ENCODE measurements at places on chromosomes 5 and 9.

DNA sequence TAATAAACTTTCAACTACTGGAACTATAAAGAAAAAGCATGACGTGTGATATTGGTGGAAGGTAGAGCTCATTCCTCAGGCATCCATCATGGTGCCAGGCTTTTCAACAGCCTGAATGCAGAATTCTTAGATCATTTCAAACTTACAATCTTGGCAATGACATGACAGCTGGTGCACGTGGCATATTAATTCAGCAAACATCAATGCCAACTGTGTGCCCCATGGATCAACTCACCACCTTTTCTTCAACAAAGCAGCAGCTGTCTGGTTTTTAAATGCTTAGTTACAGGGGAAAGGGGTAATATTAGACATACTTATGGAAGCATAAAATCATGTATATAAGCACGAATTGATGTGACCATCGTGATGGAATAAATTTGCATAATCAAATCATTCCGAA is 56.0 kb upstream of the OR13F1 start:
- no peak for DNase-seq

GRCh38 chr9:99567436-99567835 is 254.2 kb upstream of the NR4A3 start:
- no peak for DNase-seq

GRCh38 chr5:39199335-39199734 is 20.0 kb downstream of the FYB1 start:
- no peak for DNase-seq

DNA sequence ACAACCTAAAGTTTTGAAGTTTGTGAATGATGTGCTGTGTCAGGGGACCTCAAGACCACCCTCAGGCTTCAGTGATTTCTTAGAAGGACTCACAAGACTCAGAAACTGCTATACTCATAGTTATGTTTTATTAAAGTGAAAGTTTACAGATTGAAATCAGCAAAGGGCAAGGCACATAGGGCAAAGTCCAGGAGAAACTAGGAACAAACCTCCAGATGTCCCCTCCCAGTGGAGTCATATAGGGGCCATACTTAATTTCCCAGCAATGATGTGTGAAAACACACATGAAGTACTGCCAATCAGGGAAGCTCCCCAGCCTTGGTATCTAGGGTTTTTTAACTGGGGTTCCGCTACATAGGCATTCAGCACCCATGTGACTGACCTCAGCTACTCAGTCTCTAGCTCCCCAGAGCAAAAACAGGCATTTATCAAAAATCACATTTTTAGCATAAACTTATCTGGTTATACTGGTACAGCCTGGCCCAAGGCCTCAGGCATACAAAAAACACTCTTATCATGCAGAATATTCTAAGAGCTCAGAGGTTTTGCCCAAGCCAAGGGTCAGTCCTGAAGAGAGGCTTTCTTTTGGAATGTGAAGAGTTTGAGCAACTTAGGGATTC is 74.7 kb upstream of the ANKRD55 start:
- DNase-seq, result no peak

GRCh38 chr5:44860267-44860666 is 51.5 kb downstream of the MRPS30 start:
- no peak for DNase-seq

- no peak for DNase-seq
These were observed 69.5 kb upstream of the TRPC7 start for GRCh38 chr5:136434795-136435194.

DNA sequence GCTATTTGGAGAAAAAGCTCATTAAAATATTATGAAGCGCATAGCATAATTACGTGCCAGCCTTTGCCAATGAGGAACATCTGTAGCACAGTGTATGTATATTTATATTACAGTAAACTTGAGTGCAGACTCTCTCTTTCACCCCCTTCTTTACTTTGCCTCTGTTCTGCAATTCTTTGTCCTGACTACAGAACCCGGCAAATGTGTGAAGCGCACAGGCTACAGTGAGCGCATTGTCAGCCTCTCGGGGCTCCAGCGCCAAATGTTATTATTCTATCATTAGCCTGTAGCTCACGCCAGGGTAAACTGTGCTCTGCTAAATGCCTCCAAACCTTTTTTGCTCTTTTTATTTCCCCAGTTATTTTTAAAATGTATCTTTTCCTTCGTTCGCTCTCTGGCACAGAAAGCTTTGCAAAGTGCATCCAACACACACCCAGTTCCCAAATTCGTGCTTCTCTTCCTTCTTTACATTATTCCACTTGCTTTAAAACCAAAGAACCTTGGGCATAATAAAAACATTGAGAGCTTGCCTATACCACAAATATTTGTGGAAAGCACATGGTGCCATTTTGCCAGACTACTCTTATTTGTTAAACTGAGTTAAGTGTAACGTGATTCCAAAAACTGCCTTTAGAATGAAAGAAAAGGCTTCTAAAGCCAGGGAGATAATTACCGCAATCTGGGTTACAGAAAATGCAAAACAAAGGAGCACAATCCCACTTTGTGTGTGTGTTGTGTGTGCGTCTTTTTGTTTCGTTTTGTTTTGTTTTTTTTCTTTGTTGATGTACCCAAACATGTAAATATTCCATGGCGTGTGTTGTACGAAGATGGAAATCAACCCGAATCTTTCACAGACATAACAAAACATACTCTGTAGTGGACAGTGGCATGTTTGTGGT is 164.1 kb upstream of the MPDZ start:
- DNase-seq, result no peak

DNA sequence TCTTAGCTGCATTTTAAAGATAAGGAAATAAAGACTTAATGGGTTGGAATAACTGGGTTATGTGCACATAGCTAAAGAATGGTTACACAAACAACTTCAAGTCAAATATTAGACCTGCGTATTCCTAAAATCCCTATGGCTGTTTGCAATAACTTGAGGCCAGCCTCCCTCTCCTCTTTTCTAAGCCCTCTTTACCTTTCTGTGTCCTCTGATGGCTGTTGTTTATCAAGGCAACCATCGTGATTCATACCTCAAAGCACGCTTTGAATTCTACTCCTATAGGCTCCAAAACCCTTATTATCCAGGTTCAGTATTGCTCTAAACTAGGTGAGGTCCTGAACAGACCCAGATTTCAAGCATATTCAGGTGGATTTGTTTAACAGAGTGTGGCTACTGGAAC is 45.6 kb upstream of the LCP2 start:
- DNase-seq, result no peak

DNA sequence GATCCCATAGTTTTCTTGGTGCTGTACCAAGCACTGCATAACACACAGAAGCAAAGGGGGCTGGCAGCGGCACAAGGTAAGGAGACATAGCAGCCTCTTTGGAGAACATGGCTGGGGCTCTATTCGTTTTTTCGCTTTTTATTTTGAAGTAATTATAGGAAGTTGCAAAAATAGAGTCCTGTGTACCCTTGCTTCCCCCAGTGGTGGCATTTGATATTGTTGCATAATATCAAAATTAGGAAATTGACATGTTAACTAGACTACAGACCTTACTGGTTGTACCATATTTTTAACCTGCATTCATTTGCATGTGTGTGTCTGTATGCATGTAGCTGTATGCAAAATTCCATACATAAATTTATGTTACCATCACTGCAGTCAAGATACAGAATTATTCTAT is 6.6 kb upstream of the UBQLN1 start:
- DNase-seq, result peak; percentile 45

GRCh38 chr9:34647084-34647403 is 569 bp downstream of the GALT start:
- DNase-seq, result no peak

DNA sequence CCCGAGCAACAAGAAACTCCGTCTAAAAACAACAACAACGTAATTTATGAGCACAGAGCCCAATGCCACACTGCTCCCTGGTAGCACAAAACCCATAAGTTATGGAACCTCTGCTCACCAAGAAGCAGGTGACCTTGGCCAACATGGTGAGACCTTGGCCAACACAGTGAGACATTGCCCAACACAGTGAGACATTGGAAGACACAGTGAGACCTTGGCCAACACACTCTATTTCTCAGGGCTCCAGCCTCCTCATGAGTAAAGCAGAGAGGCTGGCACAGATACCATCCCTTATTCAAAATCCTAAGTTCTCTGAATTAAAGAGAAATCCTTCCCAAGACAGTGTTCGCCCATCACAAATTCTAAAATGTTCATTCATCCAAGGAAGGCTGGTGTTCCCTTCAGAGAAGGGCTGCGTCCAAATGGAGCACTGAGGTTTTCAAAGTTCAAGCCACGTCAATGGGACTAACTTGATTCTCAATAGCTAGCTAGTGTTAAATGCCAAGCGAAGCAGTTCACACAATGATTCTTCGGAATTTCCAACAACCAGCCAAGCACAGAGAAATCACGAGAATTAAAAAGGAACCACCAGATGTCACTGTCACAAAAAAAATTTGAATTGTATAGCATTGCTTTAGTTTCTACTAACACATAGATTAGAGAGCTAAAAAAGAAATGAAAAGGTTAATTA is 29.5 kb downstream of the TTC39B start:
- peak; percentile 37 for DNase-seq

GRCh38 chr5:65721050-65721719 is 724 bp downstream of the SGTB start:
- DNase-seq, result peak; percentile 45

- no peak for DNase-seq
These were observed 61.8 kb upstream of the ARAP3 start for GRCh38 chr5:141743866-141744272.

DNA sequence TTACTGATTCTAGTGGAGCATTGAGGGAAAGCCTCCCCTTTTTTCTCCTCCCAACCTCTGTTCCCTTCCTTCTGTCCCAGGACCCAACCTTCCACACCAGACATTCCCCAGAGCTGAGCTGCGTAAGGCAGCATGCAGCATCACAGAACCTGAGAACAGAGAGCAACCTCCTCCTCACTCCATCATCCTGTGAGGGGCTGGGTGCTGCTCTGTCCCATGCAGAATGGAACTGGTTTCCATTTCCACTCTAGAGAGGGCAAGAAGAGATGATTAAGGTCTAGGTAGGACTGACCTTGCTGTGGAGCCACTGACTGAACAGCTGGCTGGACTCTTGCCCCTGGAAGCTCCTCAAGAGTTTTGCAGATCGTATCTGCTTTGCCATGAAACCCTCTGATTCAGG is 30.1 kb upstream of the IL7R start:
- DNase-seq, result no peak

DNA sequence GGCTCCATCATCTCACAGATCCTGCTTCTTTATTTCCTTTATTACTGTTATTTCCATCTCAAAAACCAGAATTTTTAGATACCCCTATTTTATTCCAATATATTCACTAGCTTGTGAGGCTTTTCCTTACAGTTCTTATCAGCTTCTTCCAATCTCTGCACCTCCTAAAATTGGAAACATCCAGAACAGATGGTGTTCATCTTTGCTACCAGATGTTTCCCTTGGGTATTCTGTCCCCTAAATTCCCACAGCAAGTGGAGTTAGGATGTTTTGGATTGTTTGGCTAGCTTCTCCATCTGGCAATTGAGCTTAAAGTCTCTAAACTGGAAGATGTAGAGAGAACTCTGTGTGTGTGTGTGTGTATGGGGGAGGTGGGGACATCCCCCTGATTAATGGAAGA is 580.4 kb downstream of the DTWD2 start:
- no peak for DNase-seq

GRCh38 chr5:83608122-83608521 is 112.5 kb downstream of the HAPLN1 start:
- peak; percentile 59 for DNase-seq
